Fibroblast of the aortic adventitia (primary cell): ENCODE measurements at places on chromosomes 1 and 21. TPM values are rescaled to one million over a fixed set of nuclear protein-coding genes. Genes with fewer than 3 reads are reported as not detected.

The LAMB3 gene
- total RNA-seq, result 5.9 and 10.3 TPM in 2 replicates

The TSACC gene
- not detected in 2 replicates for total RNA-seq

The PAPPA2 gene
- total RNA-seq, result 7.0 and 15.9 TPM in 2 replicates

The FCGR3B gene
- total RNA-seq, result not detected in 2 replicates

The SPRR1B gene
- not detected in 2 replicates for total RNA-seq

The CHAF1B gene
- total RNA-seq, result 0.49 and 7.8 TPM in 2 replicates

The FCRLB gene
- total RNA-seq, result 3.0 and 4.7 TPM in 2 replicates

The HRNR gene
- total RNA-seq, result not detected in 2 replicates

The CFAP107 gene
- total RNA-seq, result not detected in 2 replicates

DNA sequence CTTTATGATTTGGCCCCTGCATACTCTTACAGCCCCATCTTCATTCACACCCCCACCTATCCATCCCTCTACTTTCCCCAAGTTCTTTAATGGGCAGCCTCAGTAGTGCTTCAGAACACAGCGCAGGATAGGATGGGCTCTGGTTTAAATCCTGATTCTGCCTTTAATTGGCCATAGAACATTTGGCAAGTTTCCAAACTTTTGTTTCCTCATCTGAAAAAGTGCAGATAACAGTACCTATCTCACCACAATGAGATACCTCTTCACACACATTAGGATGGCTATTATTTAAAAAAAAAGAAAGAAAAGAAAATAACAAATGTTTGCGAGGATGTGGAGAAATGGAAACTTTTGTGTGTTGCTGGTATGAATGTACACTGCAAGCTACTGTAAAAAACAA is 142.5 kb upstream of the VANGL1 start:
- no peak for DNase-seq

DNA sequence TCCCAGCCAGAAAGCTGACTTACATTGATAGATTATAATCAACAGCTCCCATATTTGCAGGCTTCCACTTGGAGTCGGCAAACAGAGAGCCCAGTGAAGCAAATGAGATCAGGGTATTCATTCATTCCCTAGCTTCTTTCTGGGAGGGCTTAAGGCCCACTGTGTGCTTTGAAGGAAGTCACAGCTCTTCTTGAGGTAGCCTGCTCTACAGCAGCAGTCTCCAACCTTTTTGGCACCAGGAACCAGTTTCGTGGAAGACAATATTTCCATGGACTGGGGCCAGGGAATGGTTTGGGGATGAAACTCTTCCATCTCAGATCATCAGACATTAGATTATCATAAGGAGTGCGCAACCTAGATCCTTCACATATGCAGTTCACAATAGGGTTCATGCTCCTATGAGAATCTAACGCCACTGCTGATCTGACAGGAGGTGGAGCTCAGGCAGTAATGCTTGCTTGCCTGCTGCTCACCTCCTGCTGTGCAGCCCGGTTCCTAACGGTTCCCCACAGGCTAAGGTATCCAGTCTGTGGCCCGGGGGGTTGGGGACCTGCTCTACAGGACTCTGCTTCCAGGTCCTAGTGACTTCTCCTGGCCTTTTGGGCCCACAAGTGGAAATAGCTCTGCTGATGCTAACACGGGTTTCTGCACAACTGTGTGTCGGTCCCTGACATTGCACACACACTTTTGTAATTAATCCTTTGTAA is 13.7 kb upstream of the ADAM30 start:
- DNase-seq, result no peak

DNA sequence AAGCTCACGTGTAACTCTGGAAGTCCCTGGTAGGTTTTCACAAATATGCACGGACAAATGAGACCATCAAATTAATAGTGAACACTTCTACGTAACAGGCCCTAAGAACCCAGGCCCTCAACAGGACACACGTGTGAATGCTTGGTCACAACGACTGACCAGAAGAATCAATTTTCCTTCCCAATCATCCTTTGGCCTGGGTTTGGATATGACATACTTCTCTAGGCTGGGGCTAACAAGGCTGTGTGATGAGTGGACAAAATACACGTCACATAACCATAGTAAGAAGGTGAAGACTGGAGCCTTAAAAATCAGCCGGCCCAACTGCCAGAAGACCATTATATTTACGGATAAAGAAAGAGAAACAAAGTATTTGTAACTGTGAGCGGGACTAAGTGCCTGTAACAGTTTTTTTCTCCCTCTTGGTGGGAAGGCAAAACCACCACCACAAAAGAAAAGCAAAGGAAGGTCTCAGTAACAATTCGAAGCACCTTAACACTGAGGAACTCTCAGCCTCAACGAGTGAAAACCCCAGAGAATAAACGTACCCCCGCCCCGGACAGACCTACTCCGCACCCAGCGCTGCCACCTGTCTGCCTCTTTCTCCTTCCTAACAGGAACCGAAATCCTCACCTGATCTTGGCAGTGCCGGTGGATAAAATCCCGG is 450 bp downstream of the SDE2 start:
- DNase-seq, result peak; percentile 39

- DNase-seq, result no peak
Measured at GRCh38 chr1:183296782-183297181, 110.7 kb downstream of the LAMC2 start.

- DNase-seq, result no peak
Measured at GRCh38 chr1:115194506-115194905, 105.2 kb upstream of the TSPAN2 start.

GRCh38 chr1:209302779-209303568 is 280.5 kb upstream of the CAMK1G start:
- DNase-seq, result no peak

GRCh38 chr21:26093122-26093521 is 77.4 kb downstream of the APP start:
- no peak for DNase-seq

GRCh38 chr1:53511933-53512806 is 53.0 kb downstream of the DMRTB1 start:
- DNase-seq, result peak; percentile 87

DNA sequence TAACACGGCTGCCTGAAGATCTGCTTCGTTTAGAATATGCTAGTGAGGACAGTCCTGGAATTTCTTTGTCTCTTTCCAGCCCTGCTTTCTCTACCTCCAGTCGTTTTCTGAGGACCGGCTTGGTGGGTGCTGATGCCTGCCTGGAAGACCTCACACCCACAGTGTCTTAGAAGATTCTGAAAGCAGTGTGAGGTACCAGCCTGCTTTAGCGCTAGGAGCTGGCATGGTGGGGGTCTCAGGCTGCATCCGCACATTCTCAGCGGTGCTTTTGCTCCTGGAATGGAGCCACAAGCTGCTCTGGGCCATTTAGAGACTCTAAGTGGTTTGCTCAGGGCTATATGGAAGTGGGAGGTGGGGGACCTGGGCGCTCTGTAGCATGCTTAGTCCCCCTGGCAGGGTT is 61.4 kb downstream of the CD247 start:
- DNase-seq, result no peak

DNA sequence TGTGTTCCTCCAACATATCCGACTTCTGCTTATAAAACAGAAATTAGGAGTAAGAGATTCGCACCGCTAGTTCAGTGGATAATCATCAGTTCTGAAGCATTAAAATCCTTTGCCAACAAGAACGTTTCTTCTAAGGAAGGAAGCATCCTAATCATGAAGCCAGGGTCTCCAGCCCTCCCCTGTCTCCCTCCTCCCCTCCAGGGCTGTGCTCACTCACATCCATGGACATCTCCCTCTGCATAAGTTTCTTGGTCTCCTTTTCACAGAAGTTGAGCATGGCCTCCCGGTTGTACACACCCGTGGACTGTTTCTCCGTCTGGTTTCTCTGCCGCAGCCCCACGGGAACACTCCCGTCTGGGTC is 505 bp downstream of the LMOD1 start:
- DNase-seq, result no peak

DNA sequence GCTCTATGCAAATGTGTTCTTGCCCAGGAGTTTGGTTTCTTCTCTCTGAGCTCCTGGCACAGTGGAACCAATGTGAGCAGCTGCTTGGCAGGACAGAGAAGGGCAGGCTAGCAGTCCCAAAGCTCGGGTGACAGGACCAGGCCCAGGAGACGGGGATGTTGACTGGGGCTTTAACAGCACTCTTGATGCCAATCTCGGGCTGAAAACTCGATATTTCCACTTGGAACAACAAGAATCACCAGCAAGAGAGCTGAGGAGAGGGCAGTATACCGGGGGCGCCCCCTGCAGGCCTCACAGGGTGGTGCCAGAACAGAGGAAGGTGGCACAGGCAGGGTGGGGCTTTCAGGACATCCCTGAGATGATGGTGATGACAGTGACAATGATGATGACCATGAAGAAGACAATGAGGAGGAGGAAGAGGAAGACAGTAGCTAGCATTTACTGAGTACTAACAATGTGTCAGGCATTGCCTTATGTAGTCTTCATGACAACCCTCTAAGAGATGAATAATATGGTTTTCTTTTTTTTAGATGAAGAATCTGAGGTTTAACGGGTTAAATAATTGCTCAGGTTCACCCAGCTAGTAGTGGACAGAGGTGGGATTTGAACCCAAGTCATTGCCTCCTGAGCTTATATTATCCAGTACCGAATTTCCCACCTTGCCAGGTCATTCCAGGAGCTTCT is 2.7 kb upstream of the KCNJ9 start:
- DNase-seq, result peak; percentile 15

- no peak for DNase-seq
Measured at GRCh38 chr1:62263006-62263813, 56.0 kb downstream of the KANK4 start.

DNA sequence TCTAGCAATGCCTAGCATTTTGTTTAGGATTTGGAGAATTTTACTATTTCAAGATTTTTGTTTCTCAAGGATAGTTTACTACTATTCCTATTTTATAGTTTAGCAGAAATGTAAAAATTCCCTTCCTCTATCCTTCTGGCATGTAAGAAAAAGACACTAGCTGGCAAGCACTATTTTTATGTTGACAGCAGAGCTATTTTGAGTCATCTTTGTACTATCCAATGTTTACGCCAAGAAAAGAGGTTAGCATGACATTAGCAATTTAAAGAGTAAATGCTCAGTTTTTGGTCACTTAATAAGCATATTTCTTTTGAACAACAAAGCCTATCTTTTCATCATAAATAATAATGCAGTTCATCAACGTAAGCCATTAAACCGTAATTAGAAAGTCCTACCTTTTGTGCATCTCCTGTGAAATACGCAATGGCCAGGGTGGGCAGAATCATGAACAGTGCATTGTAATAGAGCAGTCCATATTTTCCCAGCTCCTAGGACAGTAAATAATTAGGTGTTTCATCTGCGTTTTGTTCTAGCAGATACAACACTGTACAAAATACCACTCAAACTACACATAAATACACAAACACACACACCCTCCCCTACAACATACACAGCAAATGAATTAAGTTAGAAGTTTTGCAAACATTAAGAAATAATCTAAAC is 12.0 kb downstream of the SLC35D1 start:
- peak; percentile 57 for DNase-seq

DNA sequence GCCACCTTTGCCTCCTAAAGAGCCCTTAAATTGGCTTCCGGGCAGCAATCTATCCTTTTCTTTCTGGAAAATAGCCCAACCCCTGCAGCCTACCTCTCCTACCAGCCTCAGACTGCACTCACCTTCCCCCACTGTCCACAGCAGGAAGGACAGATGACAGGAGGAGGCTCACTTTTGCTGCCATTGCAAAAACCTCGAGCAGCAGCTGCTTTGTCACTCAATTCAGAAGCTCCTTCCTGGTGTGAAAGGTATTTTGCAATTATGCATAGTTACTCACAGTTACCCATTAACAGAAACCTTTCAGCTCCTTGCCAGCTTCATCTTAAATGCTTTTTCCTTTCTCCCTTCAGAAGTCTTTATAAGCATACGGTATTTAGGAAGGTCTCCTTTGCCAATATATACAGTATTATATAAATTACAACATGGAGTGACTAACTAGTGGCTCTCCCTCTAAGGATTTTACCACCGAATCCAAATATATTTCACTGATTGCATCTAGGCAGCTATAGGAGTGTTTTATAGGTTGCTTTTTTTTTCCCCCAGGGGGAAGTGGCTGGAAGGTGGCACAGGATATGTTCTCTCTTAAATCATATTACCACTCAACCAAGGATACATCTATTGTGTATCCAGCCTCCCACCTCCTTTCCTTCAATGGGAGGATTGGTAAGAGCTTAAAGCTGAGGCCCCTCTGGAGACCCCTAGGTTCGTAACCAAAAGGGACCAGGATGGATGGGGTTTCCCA is 142.1 kb upstream of the IPO9 start:
- no peak for DNase-seq

DNA sequence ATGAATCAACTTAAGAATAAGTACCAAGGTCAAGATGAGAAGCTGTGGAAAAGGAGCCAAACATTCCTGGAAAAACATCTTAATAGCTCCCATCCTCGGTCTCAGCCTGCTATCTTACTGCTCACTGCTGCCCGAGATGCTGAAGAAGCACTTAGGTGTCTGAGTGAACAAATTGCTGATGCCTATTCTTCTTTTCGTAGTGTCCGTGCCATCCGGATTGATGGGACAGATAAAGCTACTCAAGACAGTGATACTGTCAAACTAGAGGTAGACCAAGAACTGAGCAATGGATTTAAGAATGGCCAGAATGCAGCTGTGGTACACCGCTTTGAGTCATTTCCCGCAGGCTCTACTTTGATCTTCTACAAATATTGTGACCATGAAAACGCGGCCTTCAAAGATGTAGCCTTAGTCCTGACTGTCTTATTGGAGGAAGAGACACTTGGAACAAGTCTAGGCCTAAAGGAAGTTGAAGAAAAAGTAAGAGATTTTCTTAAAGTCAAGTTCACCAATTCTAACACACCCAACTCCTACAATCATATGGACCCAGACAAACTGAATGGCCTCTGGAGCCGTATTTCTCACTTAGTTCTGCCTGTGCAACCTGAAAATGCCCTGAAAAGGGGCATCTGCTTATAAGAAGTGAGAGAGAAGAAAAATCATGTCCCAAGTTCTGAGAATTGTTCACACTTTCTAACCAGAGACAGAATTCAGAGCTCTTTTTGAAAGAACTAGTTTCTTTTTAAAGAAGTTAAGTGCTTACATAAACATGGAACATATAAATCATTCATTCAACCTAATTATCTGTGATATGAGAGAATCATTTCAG is 35.7 kb downstream of the TOR1AIP1 start:
- DNase-seq, result no peak

DNA sequence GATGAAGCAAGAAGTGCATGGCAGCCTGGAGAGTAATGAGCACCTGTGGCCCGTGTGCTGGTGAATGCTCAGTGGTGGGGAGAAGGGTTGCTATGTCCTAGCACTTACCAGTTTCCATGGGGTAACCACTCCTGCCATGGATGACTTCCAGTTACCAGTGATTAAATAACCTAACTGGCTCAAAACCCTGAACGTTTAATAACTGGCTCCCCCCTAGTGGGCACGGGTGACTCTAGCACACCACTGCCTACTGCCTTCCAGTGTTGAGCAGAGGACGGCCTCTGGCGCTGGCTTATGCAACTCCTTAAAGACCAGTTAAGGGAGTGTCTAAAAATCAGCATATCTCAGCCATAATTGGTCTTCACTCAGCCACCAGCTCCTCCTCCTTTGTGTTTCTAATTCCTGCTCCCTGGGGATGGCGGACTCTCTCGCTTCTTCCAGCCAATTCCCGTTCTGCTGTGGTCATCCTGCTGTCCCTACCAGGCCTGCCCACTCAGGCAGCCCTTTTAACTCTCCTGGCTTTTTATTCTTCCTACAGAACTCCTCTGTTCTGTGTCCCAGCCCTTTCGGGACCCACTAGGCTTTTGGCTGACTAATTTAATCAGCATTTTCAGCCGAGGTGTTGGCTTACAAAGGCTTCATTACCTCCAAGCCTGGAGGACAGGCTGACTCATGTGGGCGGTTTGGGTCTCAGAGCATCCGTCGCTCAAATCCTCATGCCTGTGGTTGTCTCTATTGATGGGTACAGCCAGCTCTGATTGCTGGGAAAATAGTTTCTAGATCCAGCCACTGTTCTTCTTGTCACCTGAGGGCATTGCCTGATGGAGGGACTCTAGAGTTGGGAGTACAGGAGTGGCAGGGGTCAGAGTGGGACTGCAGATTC is 332.4 kb downstream of the CAMTA1 start:
- DNase-seq, result peak; percentile 60

GRCh38 chr1:107946794-107947193 is 18.2 kb downstream of the VAV3 start:
- DNase-seq, result no peak
